ENCODE measurements at places on chromosomes 5 and 9.
A peak's percentile ranks its signal among the peaks of the same experiment; 100 is the strongest.

DNA sequence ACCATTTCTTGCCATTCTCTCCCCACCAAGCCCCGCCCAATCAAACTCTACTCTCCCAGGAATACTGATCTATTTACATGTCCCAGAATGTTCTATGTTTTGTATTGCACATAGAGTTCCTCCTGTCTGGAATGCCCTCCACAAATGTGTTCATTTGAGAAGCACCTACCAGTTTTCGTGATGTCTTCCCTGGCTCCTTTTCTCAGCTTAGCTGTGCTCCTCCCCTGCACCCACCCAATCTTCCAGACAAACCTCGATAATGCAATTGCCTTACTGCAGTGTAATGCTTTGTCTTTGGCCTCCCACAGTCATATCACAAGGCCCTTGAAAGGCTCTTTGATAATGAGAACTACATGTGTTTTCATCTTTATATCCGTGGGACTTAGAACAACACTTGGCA lies 214.5 kb upstream of the ANKRD55 start:
- no peak for DNase-seq

DNA sequence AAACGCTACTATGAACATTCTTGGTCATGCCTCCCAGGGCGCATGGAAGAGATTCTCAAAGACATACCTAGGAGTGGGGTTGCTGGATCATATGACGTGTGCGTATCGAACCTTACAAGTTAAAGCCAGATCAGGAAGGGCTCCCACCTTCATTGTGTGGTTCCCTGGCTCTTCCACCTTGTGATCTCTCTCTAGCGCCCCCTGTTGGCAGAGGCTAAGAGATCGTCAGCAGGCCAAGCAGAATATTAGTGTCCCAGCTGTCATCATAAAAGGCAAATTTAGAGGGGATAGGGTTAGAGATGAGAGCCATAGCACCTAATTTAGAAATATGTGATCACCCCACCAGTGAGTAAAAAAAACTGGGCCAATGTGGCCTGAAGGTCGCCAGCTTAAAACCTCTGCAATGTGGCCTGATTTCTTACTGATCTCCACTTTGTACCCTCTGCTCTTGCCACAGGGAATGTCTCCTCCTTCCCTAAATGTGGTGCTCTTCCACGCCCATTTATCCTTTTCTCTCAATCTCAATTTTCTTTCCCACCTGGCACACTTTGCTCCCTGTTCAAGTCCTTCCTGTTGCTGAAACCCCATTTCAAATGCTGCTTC lies 91.7 kb upstream of the SHB start:
- no peak for DNase-seq

DNA sequence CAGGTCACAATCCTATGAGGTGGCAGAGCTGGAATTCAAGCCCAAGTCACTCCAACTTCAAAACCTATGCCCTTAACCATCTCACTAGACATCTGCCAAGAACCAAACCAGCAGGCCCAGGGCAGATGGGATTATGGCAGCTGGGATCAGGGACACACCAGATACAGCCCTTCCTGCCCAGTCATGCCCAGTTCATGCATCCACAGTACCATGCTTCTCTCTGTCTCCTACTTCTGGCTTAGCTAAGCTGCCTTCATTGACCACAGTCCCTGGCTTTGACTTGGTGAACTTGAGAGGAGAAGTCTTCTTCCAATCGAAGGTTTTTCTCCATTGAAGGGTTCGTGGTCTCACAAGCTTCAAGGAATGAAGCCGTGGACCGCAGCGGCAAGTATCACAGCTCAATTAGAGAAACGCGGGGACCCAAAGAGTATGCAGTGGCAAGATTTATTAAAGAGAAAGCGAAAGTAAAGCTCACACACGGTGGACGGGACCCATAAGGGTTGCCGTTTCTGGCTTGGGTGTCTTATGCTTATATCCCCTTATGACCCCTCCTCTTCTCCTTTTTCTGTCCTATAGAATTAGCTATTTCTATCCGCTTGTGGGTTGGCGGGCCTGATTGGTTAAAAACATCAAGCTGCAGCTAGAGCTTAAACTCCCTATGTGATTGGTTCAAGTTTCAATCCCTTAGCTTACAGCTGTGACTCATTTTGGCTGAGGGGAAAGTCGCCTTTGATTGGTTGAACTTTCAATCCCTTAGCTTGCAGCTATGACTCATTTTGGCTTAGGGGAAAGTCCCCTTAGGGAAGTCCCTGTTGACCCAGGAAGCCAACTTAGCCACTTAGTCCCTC lies 101.2 kb downstream of the TRIM36 start:
- DNase-seq, result no peak

- DNase-seq, result no peak
Measured at GRCh38 chr5:179738742-179739141, 6.1 kb downstream of the MAML1 start.

GRCh38 chr5:82104872-82105271 lies 133.0 kb downstream of the ATG10 start:
- no peak for DNase-seq

- no peak for DNase-seq
Measured at GRCh38 chr5:62030326-62030725, 275.7 kb upstream of the KIF2A start.

- DNase-seq, result no peak
Measured at GRCh38 chr5:149961957-149962409, 1.4 kb downstream of the SLC26A2 start.

GRCh38 chr5:87541033-87541432 lies 128.3 kb upstream of the CCNH start:
- DNase-seq, result no peak

DNA sequence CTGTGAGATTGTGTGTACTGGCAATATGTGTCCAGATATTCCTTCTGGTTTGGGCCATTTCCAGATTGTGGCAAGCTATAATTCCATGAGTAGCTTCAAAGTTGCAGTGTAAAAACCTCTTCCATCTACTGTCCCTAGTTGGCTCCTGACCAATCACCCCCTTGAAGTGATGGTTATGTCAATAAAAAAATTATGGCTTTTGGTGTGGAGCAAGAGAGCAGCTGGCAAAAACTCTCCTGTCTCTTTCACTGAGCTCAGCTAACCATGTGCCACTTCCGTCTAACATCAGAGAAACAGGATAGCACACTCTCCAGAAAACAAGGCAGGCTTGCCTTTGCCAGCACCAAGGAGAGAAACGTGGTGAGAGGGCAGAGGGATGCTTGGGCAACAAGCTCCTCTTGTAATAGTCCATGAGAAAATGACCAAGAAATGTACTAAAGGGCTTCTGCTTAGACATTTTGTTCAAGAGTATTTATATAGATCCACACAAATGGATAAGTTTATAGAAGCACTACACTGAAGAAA lies 914.4 kb upstream of the SEMA6A start:
- peak; percentile 10 for DNase-seq

DNA sequence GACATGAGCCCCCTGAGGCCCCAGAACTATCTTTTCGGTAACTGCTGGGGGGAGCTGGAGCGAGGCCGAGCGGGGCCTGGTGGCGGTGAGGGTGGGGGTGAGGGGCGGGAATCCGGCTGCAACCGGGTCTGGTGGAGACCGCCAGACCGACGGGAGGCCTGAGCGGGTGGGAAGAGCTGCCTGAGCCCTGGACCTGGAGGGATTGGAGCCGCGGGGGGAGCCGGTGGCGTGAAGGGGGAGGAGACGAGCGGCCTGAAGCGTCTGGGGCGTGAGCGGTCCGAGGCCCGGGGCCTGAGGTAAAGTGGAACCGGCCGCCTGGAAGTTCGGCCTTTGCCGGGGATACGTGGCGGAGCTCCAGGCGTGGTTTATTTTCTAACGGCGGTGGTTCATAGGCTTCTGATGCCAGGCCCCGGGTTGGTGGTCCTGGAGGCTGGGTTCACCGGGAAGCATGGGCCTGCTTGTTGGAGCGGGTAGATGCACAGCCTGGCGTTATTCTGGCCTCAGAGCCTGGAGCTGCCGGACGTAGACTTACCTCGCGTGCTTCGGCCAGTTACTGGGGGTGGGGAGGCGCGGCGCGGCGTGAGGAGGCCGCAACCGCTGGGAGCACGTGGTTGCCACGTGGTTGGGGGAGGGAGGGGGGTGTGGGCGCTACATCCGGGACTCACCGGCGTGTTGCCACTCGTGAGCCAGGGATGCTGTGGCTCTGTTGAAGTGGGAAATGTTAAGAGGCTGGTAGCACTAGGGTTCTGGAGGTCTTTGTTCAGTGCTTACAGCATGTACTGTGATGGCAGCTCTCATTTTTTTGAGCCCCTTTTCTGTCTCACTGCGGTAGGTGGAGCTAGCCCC lies 544 bp downstream of the NPM1 start:
- DNase-seq, result peak; percentile 18

DNA sequence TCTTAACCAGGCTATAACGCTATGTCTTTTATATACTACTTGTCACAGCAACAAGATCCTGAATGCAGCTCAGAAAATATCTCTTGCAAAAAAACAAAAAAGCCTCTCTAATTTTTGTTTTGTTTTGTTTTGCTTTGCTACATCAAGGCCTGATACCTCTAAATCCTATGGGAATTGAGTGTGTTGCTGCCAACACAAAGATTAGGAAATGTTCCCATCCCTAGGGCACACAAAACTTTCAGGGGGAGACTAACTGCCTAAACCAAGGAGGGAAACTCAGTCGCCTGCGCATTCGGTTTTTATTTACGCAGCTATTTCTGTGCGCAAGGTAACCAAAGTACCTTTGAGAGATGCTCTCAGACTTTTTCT lies 1.7 kb downstream of the SSBP2 start:
- DNase-seq, result peak; percentile 31

DNA sequence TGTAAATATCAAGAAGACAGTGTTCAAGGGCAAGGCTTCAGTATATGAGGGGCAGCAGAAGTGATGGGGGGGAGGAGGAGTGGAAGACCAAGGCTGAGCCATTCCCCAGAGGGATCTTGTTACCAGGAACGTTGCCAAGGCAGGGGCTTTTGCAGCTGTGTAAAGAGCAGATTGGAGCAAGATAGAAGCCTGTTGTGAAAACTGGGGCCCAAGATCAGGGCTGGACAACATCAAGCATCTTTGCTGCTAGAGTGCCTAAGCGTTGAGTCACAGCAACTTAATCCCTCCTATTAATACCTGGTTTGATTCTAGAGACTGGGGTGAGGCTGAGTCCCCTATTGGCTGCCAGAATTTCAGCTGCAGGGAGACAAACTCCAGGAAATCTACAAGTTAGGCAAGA lies 18.4 kb upstream of the ERCC6L2 start:
- no peak for DNase-seq

GRCh38 chr9:126173401-126173800 lies 153.2 kb upstream of the MVB12B start:
- no peak for DNase-seq

- peak; percentile 38 for DNase-seq
Measured at GRCh38 chr5:169583101-169583423, 511 bp upstream of the SPDL1 start.

DNA sequence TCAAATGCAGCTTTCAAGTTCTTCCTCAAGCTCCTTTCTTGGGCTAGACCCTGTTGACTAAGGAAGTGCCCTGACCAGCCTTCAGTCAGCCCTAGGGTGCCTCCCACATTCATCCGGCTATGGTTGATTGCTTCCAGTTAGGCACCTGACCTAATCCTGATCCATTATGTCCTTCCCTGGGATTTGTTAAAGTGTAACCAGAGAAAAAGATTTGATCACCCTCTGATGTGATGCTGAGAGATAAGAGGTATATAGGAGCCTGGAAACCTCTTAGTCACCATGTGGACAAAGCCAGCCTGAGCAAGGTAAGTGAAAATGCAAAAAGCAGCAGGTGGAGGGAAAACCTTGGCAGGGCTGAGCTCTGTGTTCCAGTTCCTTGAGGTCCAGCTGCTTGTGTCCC lies 178.8 kb upstream of the ERCC6L2 start:
- no peak for DNase-seq

- no peak for DNase-seq
Measured at GRCh38 chr5:83406906-83407305, 64.6 kb upstream of the VCAN start.

DNA sequence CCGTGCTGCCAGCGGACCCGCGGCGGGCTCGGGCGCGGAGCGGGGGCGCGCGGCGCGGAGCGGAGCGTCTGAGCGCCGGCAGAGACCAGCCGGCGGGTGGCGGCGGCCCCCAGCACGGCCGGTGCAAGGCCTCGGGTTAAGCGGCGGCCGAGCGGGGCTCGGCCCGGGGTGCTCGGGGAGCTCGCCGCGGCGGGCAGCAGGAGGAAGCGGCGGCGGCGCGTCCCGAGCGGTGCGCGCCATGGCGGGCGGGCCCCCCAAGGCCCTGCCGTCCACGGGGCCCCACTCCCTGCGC lies 150 bp downstream of the SNX30 start:
- no peak for DNase-seq

DNA sequence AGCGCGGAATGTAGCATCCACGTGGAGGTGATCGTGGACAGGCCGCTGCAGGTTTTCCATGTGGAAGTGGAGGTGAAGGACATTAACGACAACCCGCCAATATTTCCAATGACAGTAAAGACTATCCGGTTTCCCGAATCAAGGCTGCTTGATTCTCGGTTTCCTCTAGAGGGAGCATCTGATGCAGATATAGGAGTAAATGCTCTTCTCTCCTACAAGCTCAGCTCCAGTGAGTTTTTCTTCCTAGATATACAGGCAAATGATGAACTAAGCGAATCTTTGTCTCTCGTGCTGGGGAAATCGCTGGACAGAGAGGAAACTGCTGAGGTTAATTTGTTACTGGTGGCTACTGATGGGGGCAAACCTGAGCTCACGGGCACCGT lies 598 bp downstream of the PCDHA2 start:
- DNase-seq, result peak; percentile 17
